Right lobe of liver (tissue), 6 donors: ENCODE measurements at places on chromosomes 11 and 22. TPM values are rescaled to one million over a fixed set of nuclear protein-coding genes. Genes with fewer than 3 reads are reported as not detected.

GRCh38 chr11:74749127-74749964 lies 697 bp downstream of the RNF169 start:
- H3K4me1 ChIP-seq, result peaks cover 39% of the 10 kb centered on the region
- no peaks in the 10 kb centered on the region for H3K27me3 ChIP-seq
- H3K4me3 ChIP-seq, result peak overlapping the region; percentile 69

DNA sequence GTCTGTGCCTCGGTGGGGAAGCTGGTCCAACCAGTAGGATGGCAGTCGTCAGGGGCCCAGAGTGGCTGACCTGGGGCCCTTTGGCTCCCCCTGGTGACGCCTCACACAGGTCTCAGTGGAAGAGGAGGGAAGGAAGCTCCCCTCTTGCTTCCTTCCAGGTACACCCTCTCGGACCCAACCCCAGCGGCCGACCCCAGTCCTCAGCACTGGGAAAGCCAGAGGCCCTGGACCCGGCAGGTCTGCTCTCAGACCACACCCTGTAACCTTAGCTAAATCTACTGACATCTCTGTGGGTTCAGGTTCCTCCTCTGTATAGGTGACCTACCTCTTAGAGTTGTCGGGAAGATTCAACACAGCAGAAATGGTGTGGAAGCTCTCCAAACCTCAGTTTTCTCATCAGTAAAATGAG lies 3.4 kb upstream of the SCUBE1 start:
- H3K36me3 ChIP-seq, result no peaks in the 10 kb centered on the region
- H3K4me3 ChIP-seq, result no peak overlapping the region
- peak overlapping the region; percentile 44 for H3K27ac ChIP-seq

- H3K27ac ChIP-seq, result no peak overlapping the region
- no peaks in the 10 kb centered on the region for H3K36me3 ChIP-seq
- no peak for DNase-seq
- no peak overlapping the region for H3K4me3 ChIP-seq
- H3K4me1 ChIP-seq, result no peaks in the 10 kb centered on the region
Observed at GRCh38 chr11:72250661-72251464, 6.9 kb upstream of the PHOX2A start.

DNA sequence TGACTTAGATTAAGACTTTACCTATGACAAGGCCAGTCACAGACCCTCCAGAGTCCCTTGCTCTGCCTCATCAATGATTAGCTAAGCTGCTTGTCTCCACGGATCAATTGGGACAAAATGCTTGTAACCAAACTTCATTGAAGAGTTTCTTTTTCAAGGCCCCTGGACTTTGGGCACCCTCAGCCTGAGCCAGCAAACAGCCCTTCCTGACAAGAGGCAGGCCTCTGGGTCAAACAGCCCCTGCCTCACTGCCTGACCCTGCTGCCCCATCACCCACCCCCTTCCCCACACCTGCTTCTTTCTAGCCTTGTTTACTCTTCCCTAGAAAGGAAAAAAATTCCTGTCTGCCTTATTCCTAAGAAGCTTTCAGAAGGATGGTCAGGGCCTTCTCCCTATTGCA lies 26.3 kb upstream of the CDON start:
- DNase-seq, result peak; percentile 83
- H3K27me3 ChIP-seq, result no peaks in the 10 kb centered on the region
- H3K36me3 ChIP-seq, result no peaks in the 10 kb centered on the region
- peak overlapping the region; percentile 61 for H3K27ac ChIP-seq

GRCh38 chr11:12503886-12504285 lies 126.5 kb downstream of the PARVA start:
- H3K36me3 ChIP-seq, result no peaks in the 10 kb centered on the region
- DNase-seq, result no peak
- no peaks in the 10 kb centered on the region for H3K27me3 ChIP-seq
- H3K27ac ChIP-seq, result no peak overlapping the region

- DNase-seq, result no peak
- H3K4me1 ChIP-seq, result no peaks in the 10 kb centered on the region
- no peak overlapping the region for H3K4me3 ChIP-seq
- no peaks in the 10 kb centered on the region for H3K36me3 ChIP-seq
- H3K27me3 ChIP-seq, result no peaks in the 10 kb centered on the region
Observed at GRCh38 chr22:40758390-40758789, 60.8 kb downstream of the SLC25A17 start.

DNA sequence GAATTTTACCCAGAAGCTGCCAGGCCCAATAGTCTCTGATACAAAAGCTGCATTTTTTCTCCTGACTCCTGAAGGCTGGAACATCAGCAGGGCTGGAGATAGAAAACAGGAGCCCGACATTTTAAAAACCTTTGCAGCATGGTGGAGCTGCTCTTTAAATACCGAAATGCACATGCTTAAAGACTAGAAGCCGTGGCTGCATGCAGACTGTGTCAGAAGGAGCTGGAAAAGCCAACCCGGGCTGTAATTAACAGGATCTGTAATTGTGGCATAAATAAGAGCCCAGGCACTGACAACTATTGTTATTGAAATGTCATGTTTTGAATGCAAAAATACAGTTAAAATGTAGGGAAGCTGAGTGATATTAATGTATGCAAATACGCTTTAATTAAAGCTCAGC lies 304.9 kb upstream of the PLET1 start:
- no peaks in the 10 kb centered on the region for H3K36me3 ChIP-seq
- no peak overlapping the region for H3K4me3 ChIP-seq
- no peaks in the 10 kb centered on the region for H3K27me3 ChIP-seq
- no peak for DNase-seq
- no peaks in the 10 kb centered on the region for H3K4me1 ChIP-seq
- peak overlapping the region; percentile 70 for H3K27ac ChIP-seq

GRCh38 chr22:45207533-45207932 lies 33.2 kb downstream of the KIAA0930 start:
- no peak overlapping the region for H3K27ac ChIP-seq
- DNase-seq, result no peak
- H3K4me3 ChIP-seq, result no peak overlapping the region
- no peaks in the 10 kb centered on the region for H3K27me3 ChIP-seq

GRCh38 chr22:36790648-36791047 lies 14.7 kb upstream of the IFT27 start:
- no peaks in the 10 kb centered on the region for H3K27me3 ChIP-seq
- H3K4me1 ChIP-seq, result no peaks in the 10 kb centered on the region
- no peak for DNase-seq
- H3K4me3 ChIP-seq, result no peak overlapping the region
- H3K27ac ChIP-seq, result no peak overlapping the region
- no peaks in the 10 kb centered on the region for H3K36me3 ChIP-seq

DNA sequence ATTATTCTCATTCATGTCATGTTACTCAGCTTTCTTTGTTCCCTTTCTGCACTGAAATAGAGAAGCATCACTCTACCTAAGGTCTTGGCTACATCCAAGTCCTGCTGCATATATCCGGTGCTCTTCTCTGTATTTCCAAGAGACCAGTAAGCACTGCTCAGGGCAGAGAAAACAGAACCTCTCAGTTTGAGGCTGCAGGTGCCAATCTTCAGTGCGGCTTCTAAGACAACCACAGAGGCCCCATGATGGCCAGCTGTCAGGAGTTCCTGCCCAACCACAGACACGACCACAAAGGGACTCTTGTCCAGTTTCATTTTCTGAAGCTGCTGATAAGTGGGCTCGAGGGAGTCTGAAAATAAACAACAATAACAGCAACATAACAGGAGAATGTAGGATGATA lies 378.4 kb upstream of the PITPNB start:
- H3K4me3 ChIP-seq, result no peak overlapping the region
- H3K4me1 ChIP-seq, result no peaks in the 10 kb centered on the region
- no peak for DNase-seq
- no peak overlapping the region for H3K27ac ChIP-seq

DNA sequence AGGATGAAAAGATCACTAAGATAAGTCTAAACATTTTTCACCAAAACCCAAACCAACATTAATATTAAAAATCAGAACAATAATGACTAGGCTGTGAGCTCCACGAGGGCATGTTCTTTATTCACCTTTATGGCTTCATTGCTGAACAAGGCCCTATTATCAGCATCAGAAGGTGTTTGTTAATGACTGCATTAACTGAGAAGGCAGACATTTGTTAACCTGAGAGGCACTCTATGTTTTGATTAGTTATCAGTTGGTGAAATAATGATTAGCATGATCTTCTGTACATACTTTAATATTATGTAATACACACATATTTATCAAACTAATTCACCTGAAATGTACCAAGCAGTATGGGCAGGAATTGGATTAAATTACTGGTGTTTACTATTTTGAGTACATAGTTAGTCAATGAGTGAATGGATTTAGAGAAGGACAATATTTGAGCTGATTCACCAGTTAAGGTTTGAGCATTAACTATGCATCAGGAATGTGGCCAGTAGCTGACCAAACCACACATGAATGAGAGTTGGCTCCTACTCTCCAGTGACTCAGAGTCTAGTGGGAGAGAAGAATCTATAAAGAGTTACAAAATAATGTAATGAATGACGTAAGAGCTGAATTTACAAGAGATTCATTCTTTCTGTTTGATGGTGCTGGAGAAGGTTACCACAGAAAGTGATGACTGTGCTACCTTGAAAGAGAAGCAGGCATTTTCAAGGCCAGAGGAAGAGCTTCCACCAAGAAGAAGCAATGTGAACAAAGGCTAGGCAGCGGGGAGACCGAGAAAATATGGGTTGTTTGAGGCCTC lies 6.7 kb downstream of the IL18 start:
- no peak overlapping the region for H3K4me3 ChIP-seq
- H3K27me3 ChIP-seq, result no peaks in the 10 kb centered on the region
- peak overlapping the region; percentile 45 for H3K27ac ChIP-seq
- H3K36me3 ChIP-seq, result no peaks in the 10 kb centered on the region
- H3K4me1 ChIP-seq, result peaks cover 13% of the 10 kb centered on the region

- DNase-seq, result no peak
- no peaks in the 10 kb centered on the region for H3K4me1 ChIP-seq
- H3K27me3 ChIP-seq, result no peaks in the 10 kb centered on the region
- no peak overlapping the region for H3K4me3 ChIP-seq
- H3K27ac ChIP-seq, result no peak overlapping the region
Observed at GRCh38 chr11:73356979-73357860, 19.0 kb upstream of the RELT start.

- no peak overlapping the region for H3K4me3 ChIP-seq
- DNase-seq, result no peak
- no peaks in the 10 kb centered on the region for H3K27me3 ChIP-seq
- H3K27ac ChIP-seq, result peak overlapping the region; percentile 60
- H3K4me1 ChIP-seq, result no peaks in the 10 kb centered on the region
Observed at GRCh38 chr11:34345991-34346480, 11.8 kb downstream of the ABTB2 start.

DNA sequence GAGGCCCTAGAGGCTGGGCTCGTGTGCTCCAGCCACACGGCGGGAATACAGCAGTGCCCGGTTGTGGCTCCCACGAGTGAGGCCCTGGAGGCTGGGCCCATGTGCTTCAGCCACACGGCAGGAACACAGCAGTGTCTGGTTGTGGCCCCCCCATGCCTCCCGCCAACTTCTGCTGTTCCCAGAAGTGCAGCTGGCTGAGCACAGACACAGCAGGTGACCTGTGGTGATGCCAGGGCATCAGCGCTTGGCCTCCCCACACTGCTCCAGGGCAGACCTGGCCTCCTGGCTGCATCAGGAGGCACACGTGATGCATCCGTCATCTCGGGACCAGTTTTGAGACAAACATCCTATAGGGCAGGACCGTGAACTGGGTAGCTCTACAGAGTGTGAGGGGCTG lies 110.3 kb downstream of the KCNQ1OT1 start:
- H3K36me3 ChIP-seq, result no peaks in the 10 kb centered on the region
- H3K4me3 ChIP-seq, result no peak overlapping the region
- H3K27ac ChIP-seq, result no peak overlapping the region
- no peak for DNase-seq
- H3K27me3 ChIP-seq, result no peaks in the 10 kb centered on the region

DNA sequence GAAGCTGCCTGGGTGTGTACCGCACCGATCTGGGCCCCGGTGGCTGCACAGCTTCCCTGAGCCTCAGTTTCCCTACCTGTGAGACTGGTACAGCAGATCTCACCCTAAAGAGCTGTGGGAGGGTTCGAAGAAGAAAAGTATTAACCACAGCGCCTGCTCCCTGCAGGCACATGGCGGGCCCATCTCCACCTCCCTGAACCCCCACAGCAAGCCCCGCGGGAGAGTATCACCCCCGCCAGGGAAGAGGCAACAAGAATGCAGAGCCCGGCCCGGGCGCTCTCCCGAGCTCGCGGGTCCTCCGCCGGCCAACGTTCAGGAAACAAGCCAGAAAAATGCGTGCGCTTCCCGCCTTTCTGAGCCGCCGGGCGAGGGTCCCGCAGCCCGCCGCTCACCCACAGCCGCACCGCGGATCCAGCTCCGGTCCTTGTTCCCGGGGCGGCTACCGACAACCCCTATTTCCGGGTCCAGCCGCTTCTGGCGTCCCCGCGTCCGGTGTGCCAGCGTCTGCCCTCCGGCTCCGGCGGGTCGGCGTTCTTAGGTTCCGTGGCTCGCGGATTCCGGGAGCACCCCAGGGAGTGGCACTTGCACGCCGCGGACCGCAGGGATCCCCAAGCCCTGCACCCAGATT lies at the start of gene TOP3B:
TOP3B (minus strand) TSS at position 450 of the 628 bp plus-strand sequence. CDS start 7,078 bp downstream, outside the sequence.
- DNase-seq, result peak; percentile 85
- H3K36me3 ChIP-seq, result no peaks in the 10 kb centered on the region
- H3K27ac ChIP-seq, result peak within 1 kb of the TSS; percentile 30
- H3K4me3 ChIP-seq, result peak within 1 kb of the TSS; percentile 97

GRCh38 chr11:78187366-78188285 lies 800 bp downstream of the KCTD21 start:
- no peaks in the 10 kb centered on the region for H3K4me1 ChIP-seq
- H3K4me3 ChIP-seq, result peak overlapping the region; percentile 85
- peak overlapping the region; percentile 94 for H3K27ac ChIP-seq
- H3K36me3 ChIP-seq, result no peaks in the 10 kb centered on the region
- H3K27me3 ChIP-seq, result no peaks in the 10 kb centered on the region

- H3K36me3 ChIP-seq, result no peaks in the 10 kb centered on the region
- no peaks in the 10 kb centered on the region for H3K27me3 ChIP-seq
- no peak overlapping the region for H3K4me3 ChIP-seq
- H3K4me1 ChIP-seq, result peaks cover 47% of the 10 kb centered on the region
- H3K27ac ChIP-seq, result peak overlapping the region; percentile 41
Observed at GRCh38 chr22:20948989-20949388, 18.1 kb upstream of the AIFM3 start.

DNA sequence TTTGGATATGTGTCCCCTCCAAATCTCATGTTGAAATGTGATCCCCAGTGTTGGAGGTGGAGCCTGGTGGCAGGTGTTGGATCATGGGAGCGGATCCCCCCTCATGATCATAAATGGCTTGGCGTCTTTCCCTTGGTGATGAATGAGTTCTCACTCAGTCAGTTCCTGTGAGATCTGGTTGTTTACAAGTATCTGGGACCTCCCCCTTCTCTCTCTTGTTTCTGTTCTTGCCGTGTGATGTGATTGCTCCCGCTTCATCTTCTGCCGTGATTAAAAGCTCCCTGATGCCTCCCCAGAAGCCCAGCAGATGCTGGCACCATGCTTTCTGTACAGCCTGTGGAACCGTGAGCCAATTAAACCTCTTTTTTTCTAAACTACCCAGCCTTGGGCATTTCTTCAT lies 102.2 kb downstream of the SEZ6L start:
- H3K4me3 ChIP-seq, result no peak overlapping the region
- no peaks in the 10 kb centered on the region for H3K27me3 ChIP-seq

C11orf65 gene
- 0.18 TPM for total RNA-seq

MMP7 gene
- total RNA-seq, result 1.9 TPM

GTSE1 gene
- 0.62 TPM for total RNA-seq

CD6 gene
- total RNA-seq, result 2.4 TPM
